SK-N-SH treated with all-trans-retinoic acid at 6 μM for 48 hours (cell line): ENCODE measurements at places on chromosomes 1 and 21.

- ATAC-seq: no peak
Observed at GRCh38 chr21:41961282-41961701, 7.5 kb upstream of the C2CD2 start.

DNA sequence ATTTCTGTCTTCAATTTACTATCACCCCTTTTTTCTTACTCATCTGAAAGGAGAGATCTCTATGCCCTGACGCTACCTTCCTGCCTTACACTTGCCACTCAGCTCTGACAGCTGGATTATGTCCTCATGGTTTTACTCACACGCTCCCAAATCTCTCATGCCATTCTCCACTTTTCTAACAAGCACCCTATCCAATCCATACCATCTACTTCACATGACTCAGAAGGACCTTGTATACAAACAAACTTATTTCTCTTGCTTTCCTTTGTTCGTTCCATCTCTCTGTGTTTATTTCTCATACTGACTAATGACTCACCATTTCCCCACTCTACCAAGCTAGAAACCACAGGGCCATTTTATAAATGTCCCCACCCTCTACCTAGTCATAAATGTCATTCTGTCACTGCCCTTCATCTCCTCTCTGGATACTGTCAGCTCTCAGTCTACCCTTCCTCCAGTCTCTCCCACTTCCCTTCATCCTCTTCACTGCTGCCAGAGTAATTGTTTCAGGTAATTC is 87.3 kb downstream of the USP24 start:
- no peak for ATAC-seq

- ATAC-seq: no peak
Observed at GRCh38 chr21:15301736-15302135, 236.9 kb upstream of the NRIP1 start.

DNA sequence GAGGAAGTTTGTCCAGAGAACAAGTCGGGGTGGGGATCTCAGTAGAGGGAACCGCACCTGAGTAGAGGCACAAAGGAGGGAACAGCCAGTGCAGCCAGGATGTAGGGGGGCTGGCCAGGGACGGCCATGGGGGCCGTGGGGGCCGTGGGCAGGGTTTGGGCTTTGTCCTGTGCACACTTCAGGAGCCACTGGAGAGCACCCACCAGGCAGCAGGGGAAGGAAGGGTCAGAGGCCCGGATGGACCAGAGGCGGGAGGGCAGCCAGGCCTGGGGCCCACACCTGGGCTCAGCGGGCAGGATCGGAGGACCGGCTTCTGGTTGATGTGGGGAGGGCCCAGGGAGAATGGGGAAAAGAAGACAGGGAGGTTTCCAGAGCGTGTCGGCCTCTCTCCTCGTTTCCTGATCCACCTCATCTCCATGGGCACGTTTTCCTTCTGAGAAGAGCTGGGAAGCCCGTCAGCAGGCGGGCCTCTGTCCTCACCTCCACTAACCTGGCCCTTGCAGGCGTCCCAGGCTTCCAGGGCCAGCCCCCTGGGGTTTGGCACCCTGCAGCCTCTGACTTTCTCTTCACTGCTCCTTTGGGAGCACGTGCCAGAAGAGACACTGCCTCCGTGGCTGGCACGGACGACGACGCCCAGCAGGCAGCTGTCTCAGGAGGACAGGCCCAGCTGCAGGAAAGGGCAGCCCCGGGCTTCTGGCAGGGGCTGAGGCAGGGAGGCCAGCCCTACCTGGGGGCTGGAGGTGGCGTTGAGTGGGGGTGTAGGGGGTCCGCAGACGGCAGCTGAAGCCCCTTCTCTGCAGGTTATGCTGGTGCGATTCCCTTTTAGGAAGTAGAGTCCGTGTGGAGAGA is 16.8 kb upstream of the PDXK start:
- ATAC-seq: no peak

DNA sequence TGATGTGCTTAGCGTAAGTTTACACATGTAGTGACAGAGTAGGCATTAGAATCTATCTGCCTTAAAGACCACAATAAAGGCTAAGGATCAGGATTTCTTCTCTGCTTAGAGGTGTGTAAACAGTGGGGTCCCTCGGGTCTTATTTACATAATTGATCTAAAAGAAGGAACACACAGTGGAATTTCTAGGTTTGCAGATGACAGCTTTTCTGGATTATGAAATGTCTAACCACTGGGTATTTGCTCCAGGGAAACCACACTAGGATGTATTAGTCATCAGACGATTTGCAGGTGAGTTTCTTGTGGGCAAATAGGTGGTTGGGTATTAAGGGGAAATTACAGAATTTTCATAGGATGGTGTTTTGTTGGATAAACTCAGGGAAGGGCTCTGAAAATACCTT is 5.8 kb downstream of the LRRC8D start:
- no peak for ATAC-seq

DNA sequence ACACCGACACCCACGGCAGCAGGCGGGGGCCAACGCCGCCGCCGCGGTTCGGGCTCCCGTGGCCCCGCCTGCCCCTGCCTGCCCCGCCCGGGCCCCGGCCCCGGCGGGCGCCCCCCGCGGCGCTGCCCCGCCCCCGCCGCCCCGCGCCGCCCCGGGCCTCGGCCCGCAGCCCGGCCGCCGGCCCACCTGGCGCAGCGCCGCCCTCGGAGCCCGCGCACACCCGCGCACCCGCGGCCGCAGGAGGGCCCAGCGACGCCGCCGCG is at the start of gene WNT3A:
WNT3A (plus strand) TSS at position 213 of the 263 bp plus-strand sequence. CDS start 131 bp downstream, outside the sequence.
- ATAC-seq: no peak

- ATAC-seq: no peak
Observed at GRCh38 chr1:81596341-81596740, 204.4 kb upstream of the ADGRL2 start.

DNA sequence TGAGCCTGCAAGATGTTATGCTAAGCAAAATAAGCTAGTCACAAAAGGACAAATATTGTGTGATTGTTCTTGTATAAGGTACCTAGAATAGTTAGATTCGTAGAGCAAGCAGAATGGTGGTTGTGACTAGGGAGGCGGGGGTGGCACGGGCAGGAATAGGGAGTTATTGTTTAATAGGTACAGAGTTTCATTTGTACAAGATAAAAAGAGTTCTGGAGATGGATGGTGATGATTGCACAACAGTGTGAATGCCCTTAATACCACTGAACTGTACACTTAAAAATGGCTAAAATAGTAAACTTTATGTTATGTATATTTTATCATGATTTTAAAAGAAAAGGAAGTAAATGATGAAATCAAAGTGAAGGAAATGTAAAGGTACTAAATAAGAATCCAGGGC is 20.6 kb downstream of the LRRC42 start:
- no peak for ATAC-seq

DNA sequence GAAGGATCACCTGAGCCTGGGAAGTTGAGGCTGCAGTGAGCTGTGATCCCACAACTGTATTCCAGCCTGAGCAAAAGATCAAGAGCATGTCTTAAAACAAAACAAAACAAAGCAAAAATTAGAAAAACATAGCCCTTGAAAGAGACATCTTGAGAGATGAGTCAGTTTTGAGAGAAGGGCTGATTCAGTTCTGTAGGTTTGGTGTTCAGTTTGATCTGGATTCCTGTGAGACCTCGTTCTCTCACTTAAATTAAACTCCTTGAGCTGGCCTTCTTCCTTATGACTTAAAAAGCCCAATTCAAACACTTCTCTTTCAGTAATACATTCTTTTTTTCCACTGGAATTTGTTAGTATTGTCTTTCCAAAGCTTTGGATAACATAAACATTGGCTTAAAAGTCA is 164.2 kb downstream of the NRIP1 start:
- ATAC-seq: no peak

GRCh38 chr1:35631396-35631795 is 9.9 kb downstream of the PSMB2 start:
- ATAC-seq: no peak

DNA sequence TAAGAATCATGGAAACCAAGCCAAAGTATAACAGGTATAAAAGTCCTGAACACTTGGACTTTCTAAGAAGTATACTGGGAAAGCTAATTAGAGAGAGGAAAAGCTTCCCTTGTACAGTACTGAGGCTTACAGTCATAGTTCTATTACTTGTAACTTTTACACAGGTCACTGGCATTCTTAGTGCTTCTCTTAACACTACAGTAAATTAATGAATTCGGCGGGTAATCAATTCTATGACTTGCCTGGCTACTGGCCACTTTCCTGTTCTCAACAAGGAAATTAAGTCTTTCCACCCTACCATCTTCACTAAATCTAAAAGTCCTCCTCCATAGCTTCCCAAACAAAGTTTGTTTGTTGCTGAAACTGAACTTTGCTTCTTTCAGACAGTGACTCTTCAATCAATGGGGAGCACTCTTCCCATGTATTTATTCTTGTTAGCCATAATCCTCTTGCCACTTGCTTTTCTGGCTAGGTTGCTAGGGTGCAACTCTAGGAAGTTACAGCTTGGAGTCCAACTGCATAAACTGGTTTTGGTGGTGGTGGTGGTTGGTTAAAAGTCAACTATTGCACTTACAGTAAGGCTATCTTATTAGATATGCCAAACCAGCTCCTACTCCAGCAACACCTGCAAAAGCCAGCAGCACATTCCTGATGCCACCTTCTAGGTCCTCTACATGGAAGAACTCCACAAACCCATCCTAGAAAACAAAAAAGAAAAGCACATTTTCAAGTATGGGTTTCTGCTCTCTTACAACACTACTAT is 2.4 kb downstream of the MCL1 start:
- ATAC-seq: no peak

- no peak for ATAC-seq
Observed at GRCh38 chr21:32131960-32132359, 146.9 kb downstream of the MIS18A start.

DNA sequence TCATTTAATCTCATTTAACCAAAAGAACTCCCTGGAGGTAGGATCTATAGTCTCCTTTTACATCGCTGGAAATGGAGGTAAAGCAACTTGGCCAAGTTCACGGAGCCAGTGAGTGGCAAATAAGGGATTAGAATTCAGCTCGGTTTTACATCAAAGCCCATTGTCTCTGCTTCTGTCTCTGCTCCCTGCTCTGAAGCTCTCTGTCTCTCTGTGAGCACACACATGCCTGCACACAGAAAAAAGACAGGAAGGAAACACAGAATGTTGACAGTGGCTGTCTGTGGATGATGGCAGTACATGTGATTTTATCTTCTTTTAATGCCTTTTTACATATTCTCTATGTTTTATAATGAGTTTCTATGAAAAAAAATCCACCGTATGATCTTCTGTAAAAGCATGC is 8.9 kb upstream of the DHRS3 start:
- no peak for ATAC-seq

DNA sequence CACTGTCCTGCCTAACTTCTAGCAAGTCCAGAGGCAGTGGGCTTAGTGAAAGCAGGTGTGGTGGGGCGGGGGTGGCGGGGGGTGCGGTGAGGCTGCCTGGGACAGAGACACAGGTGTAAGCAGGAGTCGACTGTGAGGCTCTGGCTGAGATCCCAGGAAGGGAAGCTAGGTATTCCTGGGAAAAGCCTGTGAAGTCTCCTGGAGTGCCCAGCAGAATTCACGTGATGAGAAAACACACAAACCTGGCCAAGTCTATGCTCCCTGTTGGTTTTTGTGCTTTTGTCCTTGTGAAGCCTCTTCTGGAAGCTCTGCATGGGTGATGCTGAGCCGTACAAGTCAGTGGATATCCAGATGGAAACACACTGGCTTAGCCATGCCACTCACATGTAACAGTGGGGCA is 5.3 kb downstream of the GALNT2 start:
- no peak for ATAC-seq

DNA sequence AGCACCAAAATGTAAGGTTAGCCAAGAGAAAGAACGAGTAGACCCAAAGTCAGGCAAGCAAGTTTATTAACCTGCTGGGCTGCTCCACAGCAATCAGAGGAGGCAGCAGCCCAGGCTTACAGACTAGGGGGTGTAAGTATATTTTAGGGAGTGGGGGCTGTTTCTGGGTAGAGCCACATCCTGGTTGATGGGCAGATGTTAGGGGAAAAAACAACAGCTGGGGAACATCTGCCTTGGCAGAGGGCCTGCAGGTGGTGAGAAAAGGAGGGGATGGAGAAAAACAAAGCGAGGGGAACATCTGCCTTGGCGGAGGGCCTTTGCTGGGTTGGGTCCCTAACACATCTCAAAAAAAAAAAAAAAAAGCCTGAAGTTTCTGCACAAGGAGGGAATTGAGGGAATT is 9.7 kb upstream of the ZBTB48 start:
- ATAC-seq: no peak

DNA sequence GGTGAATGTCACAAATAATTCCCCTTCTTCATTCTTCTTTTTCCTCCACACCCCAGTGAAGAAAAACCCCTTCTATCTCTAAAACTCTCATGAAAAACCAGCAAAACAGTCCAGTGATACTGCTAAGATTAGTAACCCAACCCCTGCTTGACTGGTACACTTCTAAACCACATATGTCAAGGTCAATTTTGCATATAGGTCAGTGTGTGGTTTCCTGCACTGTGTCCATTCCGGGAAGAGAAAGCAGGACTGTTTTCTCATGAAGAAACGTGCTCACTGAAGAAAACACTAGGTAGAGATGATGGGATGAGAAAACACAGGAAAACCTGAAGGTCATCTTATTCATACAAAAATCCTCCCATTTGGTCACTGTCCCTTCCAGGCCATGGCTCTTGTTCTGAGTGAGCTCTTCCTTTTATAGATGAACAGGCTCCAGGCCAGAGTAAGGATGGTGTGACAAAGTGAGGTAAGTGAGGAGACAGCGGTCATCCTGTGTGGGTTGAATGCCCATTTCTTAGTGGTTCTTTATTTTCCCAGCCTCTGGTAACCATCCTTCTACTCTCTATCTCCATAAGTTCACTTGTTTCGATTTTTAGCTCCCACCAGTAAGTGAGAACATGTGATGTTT is 122.7 kb downstream of the FASLG start:
- peak; percentile 92 for ATAC-seq

- peak; percentile 34; the same call in 1 of the 3 replicates for ATAC-seq
Observed at GRCh38 chr1:114671011-114671938, 1.4 kb upstream of the DENND2C start.

DNA sequence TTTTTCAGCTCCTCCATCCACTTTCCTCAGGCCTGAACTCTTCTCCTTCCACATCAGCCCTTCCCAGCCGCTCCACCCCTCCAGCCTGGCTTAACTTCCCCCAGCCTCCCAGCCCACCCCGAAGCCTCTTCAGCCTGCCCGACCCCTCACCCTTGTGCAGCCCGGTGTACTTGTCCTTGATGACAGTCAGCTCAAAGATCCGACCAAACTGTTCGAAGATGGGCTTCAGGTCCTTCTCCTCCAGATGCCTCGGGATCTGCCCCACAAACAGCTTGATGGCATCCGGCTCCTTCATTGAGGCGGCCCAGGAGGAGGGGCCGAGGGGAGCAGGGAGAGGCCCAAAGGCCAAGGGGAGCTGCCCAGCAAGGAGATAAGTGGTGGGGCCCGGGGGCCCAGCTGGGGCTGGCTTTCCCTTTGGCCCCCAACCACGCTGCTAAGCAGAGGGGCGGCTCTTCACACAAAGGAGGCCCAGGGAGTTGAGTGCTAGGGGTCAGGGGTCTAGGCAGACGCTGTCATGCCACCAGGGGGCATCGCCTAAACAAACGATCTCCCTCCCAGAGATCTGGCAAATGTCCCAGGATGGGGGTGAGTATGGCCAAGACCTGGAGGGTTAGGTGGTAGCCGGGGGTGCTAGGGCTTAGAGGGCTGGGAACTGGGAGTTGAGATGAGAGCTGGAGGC is 738 bp downstream of the CELF3 start:
- no peak; the same call in 2 of the 3 replicates for ATAC-seq

- no peak for ATAC-seq
Observed at GRCh38 chr1:219490566-219490965, 122.3 kb downstream of the ZC3H11B start.

- peak; percentile 69 for ATAC-seq
Observed at GRCh38 chr1:64598100-64598571, 128.2 kb downstream of the CACHD1 start.
